LNCaP clone FGC (cell line): ENCODE measurements at places on chromosomes 3 and 15.

- no peak for DNase-seq
These were observed 39.4 kb upstream of the KY start for GRCh38 chr3:134690226-134690625.

DNA sequence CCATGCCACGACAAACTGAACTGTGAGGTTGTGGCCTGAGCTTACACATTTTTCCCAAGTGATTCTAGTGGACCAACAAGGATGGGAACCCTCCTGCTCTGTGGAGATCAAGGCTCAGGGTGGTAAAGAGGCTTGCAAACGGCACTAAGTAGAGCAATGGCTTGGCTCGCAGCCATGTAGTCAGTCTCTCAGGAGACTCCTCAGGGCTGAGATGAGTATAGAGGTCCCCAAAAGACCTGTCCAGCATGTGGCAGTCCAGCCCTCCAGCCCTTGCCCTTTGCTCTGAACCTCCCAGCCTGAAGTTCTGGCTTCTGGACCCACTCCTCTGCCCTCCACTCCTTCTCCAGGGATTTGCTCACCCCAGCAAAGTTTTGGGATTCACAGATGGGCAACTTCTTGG lies 8.3 kb upstream of the CAMP start:
- no peak for DNase-seq

DNA sequence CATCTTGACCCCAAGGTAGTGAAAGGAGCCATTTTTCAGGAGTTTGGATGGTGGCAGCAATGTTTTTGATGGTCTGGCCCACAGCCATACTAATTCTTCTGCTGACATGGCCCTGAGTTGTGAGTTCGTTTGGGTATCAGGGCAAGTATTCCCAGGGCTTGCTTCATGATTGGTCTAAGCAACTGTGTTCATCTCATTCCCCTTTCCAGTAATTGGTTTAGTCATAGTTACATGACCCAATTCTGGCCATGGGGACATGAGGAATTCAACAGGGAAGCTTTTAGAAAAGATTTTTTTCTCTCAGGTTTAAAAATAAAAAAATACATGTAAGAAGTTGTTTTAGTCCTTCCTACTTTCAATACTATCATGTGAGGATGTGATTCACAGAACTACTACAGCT lies 150.5 kb upstream of the NPHP3 start:
- no peak for DNase-seq

- DNase-seq, result peak; percentile 47
These were observed 235.1 kb downstream of the CD47 start for GRCh38 chr3:107855710-107856109.

DNA sequence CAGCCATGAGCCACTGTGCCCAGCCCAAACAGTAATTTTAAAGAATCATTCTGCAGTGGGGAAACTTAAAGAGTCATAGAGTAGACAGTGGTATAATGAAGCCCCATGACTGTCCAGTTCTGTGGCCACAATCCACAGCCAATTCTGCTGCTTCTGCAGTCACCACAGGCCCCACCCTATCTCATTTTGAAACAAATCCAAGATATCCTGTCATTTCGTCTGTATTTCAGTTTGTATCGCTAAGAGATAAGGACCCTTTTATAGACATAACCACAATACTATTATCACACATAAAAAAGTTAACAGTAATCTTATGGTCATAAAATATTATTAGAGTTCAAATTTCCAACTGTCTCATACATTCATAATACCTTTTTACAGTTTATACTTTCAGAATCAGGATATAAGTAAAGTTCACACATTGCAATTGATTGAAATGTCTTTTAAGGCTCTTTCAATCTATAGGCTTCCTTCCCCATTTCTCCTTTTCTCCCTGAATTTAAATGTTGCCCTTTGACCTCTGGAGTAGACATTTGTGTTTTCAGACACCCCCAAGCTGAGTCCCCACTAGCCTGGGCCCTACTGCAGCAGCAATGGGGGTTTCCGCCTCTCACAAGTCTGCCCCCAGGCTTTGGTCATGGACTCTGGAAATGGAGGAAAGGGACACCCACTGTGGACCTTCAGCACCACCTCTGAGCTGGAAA lies 4.2 kb upstream of the NUP210 start:
- no peak for DNase-seq

DNA sequence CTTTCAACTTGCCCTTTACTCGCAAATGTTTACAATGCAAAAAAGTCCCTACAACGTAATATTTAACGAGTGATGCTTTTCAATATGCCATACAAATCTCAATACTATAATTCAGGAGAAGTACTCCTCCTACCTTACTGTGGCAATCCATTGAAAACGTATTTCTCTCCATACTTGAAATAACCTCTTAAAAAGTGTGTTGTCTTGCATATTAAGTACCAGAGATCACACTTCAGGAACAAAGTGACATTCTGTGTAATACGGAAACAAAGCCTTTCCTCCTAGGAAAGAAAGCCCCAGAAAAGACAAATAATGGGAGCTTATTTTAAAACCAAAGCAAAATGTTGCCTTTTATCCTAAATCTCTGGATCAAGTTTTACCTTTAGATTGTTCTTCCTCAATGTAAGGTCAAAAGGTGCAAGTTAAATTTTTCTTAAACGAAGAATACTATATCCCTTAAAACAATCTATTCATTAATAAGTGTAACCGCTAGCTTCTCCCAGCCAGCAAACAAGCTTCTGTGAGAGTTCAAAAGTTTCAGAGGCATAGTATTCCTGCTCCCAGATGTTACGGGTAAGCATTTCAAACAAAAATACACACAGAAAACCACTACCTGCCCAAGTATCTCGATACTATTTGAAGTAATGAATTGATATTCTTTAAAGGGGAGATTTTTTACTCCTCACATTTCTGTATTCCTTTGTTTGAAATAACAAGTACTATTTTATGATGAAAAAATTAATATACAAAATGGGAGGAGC lies 1.7 kb downstream of the TJP1 start:
- no peak for DNase-seq

DNA sequence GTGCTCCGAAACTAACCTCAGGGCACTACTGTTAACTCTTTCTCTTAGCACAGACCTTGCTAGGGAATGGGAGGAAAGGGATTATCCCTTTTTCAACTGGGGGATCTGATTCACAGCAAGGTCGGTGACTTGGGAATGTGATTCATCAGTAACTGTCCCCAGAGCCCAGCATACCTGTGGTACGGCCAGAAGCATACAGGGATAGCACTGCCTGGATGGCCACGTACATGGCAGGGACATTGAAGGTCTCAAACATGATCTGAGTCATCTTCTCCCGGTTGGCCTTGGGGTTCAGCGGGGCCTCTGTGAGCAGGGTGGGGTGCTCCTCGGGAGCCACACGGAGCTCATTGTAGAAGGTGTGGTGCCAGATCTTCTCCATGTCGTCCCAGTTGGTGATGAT lies 2.3 kb downstream of the ACTC1 start:
- no peak for DNase-seq

DNA sequence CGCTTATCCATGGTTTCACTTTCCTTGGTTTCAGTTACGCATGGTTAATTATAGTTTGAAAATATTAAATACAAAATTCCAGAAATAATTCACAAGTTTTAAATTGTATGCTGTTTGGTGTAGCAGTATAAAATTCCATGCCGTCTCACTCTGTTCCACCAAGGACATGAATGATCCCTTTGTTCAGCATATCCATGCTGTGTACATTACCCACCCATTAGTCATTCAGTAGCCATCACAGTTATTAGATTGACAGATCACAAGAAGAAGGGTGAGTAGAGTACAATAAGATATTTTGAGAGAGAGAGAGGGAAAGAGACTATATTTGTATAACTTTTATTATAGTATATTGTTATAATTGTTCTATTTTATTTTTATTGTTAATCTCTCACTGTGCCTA lies 535.5 kb downstream of the SQOR start:
- DNase-seq, result no peak

GRCh38 chr3:149620291-149621020 lies 37.4 kb downstream of the WWTR1 start:
- DNase-seq, result no peak

DNA sequence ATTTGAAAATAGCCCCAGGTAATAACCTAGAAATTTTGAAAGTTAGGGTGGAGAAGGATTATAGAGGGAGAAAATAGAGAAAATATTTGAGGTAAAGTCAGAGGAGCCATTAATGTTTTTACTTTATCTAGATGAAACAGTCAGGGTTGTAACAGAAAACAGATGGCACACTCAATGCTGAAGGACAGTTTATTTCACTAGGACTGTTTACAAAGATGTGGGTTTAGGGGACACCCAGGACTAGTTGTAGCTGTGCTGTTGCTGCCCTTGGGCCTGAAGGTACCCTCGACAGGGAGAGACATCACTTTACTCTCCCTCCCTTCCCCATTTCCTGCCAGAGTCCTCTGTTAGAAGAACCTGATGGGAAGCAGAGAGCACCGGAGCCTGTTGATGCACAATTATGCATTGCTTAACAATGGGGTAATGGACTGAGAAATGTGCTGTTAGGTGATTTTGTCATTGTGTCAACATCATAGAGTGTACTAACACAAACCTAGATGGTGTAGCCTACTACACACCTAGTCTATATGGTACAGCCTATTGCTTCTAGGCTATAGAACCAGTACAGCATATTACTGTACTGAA lies 103.8 kb downstream of the GALK2 start:
- no peak for DNase-seq

GRCh38 chr3:43870120-43870519 lies 179.4 kb downstream of the ABHD5 start:
- no peak for DNase-seq

DNA sequence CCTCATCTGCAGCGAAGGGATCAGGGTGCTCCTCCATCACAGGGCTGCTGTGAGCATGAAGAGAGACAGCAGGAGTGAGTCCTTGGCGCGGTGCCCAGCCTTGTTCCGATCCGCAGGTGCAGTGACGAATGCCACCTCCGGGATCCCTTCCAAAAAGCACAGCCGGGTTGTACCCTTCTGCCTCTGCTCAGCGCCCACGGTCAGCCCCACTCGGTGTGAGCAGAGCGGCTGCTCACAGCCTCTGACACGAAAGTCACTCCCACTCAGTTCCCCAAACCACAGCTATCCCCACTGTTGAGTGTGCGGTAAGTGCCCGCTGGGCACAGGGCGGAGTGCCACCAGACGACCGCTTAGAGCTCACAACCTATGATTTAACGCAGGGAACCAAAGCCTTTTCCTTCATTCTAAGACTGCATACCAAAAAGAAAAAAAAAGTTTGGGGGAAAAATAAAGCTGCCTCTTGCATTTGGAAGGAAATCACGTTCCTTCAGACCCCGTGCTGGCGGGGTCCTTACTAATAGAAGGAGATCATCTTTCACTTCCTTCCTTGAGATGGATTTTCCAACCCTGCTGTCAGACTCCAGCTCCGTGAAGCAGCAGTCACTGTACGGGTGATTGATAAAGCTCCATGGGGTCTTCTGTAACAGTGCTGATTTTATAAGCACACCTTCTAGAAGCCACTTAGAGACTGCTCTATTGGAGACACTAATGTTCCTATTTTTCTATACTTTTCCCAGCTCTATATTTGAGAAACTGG lies 34.7 kb upstream of the TUBGCP5 start:
- DNase-seq, result peak; percentile 52

- no peak for DNase-seq
These were observed 17.5 kb upstream of the FANCD2 start for GRCh38 chr3:10008588-10009344.

GRCh38 chr15:82554849-82555248 lies 14.6 kb upstream of the RPS17 start:
- no peak for DNase-seq

DNA sequence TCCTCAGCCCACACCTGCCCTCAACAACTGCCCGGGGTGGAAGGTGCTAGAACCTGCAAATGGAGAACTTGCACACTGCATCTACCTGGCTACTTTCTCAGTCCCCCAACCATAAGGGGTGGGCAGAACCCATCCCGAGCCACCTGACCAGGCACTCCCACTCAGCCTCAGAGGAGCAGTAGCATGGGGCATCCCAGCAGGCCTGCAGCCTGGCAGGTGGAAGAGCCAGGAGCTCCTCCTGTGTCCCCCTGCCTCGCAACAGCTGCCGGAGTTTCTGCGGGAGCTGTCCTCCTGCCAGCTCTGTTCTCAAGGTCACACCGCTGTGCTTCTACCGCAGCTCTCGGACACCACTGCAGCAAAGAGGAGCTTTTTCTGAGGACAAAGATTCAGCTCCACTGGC lies 27.5 kb downstream of the RAB6B start:
- DNase-seq, result no peak

- no peak for DNase-seq
These were observed 90.3 kb downstream of the FMN1 start for GRCh38 chr15:33104212-33104611.
